Aorta (tissue), 5 donors: ENCODE measurements at places on chromosomes 3 and 15. TPM values are rescaled to one million over a fixed set of nuclear protein-coding genes. Genes with fewer than 3 reads are reported as not detected.
A peak's percentile ranks its signal among the peaks of the same experiment; 100 is the strongest.

DNA sequence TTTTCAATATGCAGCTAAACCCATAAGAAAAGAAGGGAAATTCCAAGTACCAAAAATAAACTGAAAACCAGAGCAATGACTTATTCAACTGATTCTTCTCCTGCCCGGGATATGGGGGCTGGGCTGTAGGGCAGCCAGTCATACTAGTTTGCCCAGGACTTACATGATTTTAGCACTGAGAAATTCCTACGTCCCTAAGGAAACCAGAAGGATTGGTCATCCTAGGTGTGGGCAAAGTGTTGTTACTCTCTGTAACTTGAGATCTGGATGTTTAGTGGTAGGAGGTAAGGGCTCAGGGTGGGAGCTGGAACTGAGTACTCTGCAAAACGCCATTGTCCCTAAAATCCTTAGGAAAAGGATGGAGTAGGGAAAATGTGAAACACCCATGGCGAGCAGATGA lies 1.2 kb upstream of the DAZL start:
- H3K4me3 ChIP-seq: no peak overlapping the region
- no peak overlapping the region for H3K27ac ChIP-seq
- no peaks in the 10 kb centered on the region for H3K4me1 ChIP-seq
- DNase-seq: no peak

GRCh38 chr3:46705022-46705530 lies 3.9 kb downstream of the TMIE start:
- no peaks in the 10 kb centered on the region for H3K4me1 ChIP-seq
- no peaks in the 10 kb centered on the region for H3K27me3 ChIP-seq
- no peak overlapping the region for H3K4me3 ChIP-seq
- DNase-seq: peak; percentile 89
- no peak overlapping the region for H3K27ac ChIP-seq

GRCh38 chr3:171306631-171307030 lies 153.6 kb downstream of the TNIK start:
- no peak overlapping the region for H3K27ac ChIP-seq
- H3K36me3 ChIP-seq: no peaks in the 10 kb centered on the region
- no peaks in the 10 kb centered on the region for H3K27me3 ChIP-seq

DNA sequence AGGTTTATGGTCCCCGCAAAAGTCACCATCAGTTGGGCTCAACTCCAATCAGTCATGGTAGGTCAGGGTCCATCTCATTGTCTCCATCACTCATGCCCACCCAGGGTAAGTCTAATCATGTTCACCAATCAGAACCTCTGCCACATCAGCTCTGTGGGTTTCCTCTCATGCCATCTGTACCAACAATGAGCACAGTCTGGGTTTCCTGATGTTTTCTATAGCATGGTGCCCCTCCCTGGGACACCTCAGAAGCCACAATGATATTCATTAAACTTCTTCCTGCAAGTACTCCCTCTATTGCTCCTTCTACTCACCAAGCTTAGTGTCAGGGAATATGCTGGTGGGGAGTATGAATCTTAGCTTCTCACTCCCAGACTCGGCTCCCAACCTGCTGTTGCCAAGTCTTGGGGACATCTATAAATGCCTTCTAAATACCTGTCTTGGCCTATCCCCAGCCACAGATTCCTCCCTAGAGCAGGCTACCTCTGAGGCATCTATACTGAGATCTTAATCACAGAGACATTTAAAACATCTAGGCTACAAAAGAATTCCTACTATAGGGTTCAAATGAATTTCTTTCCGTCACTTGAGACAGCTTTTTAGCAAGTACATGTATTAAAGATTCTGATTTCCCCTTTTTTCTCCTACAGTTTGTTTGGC lies 5.0 kb upstream of the CCR2 start:
- H3K4me1 ChIP-seq: no peaks in the 10 kb centered on the region
- no peaks in the 10 kb centered on the region for H3K27me3 ChIP-seq
- no peaks in the 10 kb centered on the region for H3K36me3 ChIP-seq
- DNase-seq: no peak

The FMN1 gene
- 23.4 TPM for total RNA-seq

The SERPINI2 gene
- 0.51 TPM for total RNA-seq

DNA sequence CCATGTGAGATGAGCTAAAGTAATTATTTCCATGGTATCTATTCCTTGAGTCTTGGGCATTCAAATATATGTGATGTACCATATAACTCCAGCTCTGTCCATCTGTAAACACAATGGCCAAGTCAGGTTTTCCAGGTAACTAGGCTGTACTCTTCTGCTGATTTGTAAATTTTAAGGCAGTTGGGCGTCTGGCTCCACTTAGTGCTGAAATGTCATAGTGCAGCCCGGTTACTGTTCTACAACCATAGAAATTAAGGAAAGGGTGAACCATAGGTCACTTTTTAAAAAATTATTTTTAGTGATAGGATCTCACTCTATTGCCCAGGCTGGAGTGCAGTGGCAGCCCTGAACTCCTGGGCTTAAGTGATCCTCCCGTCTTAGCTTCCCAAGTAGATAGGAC lies 44.7 kb upstream of the GOLM2 start:
- no peak overlapping the region for H3K4me3 ChIP-seq
- H3K27me3 ChIP-seq: no peaks in the 10 kb centered on the region
- DNase-seq: no peak
- H3K27ac ChIP-seq: no peak overlapping the region
- H3K36me3 ChIP-seq: no peaks in the 10 kb centered on the region

GRCh38 chr3:188661806-188662205 lies 507.8 kb downstream of the LPP start:
- no peaks in the 10 kb centered on the region for H3K27me3 ChIP-seq
- no peak for DNase-seq
- H3K27ac ChIP-seq: no peak overlapping the region
- no peaks in the 10 kb centered on the region for H3K36me3 ChIP-seq
- H3K4me1 ChIP-seq: peaks cover 2% of the 10 kb centered on the region
- no peak overlapping the region for H3K4me3 ChIP-seq

The DNAJA4 gene
- 20.2 TPM for total RNA-seq

The SLC28A1 gene
- 2.0 TPM for total RNA-seq

GRCh38 chr3:186509423-186509822 lies 34.8 kb downstream of the CRYGS start:
- H3K4me3 ChIP-seq: no peak overlapping the region
- H3K4me1 ChIP-seq: no peaks in the 10 kb centered on the region
- DNase-seq: no peak
- no peak overlapping the region for H3K27ac ChIP-seq
- H3K36me3 ChIP-seq: no peaks in the 10 kb centered on the region
- H3K27me3 ChIP-seq: no peaks in the 10 kb centered on the region

DNA sequence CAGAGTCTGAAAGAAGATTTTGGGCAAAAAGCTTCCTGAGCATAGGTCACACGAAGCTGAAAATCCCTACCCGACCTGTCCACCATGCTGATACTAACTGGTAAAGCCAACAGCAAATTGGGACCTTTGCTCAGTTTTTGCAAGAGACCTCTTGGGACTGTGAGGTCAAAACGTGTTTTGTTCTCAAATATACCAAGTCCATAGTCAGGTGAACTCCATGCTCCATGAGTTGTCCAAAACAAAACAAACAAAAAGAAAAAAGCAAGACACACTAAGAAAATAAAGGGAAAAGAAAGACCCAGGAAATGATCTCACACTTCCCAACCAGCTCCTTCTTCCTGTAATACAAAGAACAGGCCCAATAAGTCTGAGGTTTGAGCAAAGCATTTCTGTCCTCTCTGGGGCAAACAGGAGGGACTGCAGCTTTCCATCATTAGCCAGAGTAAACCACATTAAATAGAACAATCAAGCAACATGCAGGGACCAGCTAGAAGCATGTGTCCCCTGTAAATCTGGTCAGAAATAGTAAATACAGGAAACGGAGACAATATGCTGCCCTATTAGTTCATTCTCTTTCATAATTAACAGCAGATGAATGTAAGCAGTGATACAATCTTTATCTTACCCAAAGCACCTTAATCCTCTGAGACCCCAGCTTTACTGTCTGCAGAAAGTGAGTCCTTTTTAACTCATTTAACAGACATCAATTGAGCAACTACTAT lies 125.0 kb upstream of the LIPC start:
- no peaks in the 10 kb centered on the region for H3K36me3 ChIP-seq
- H3K4me1 ChIP-seq: no peaks in the 10 kb centered on the region
- no peak for DNase-seq
- no peaks in the 10 kb centered on the region for H3K27me3 ChIP-seq
- no peak overlapping the region for H3K27ac ChIP-seq

DNA sequence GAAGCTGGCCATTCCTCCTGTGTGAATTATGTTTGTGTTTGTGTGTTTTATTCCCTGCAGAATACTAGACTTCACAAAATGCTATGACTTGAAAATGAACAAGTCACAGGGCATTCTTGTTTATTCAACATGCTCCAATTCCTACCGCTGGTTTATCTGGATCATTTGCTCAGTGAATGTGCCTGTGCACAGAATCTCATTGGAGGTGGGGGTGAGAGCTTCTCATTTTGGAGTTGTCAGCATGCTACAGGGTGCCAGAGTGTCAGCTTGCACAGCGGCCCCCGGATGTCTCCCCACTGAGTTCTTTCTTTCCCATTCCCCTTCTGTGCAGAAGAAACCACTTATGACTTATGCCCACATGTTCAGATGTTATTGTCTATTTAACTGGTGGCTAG lies 428.7 kb downstream of the ROBO2 start:
- H3K4me3 ChIP-seq: no peak overlapping the region
- no peak for DNase-seq
- peaks cover 6% of the 10 kb centered on the region for H3K4me1 ChIP-seq
- peak overlapping the region; percentile 5 for H3K27ac ChIP-seq

The UROC1 gene
- total RNA-seq: not detected

The PDZRN3 gene
- total RNA-seq: 86.3 TPM

The FBXW12 gene
- not detected for total RNA-seq

GRCh38 chr15:74798388-74799254 lies 14.0 kb upstream of the LMAN1L start:
- DNase-seq: no peak
- no peaks in the 10 kb centered on the region for H3K4me1 ChIP-seq
- H3K27ac ChIP-seq: no peak overlapping the region
- H3K36me3 ChIP-seq: no peaks in the 10 kb centered on the region
- no peak overlapping the region for H3K4me3 ChIP-seq
- no peaks in the 10 kb centered on the region for H3K27me3 ChIP-seq

- H3K27ac ChIP-seq: no peak overlapping the region
- no peaks in the 10 kb centered on the region for H3K27me3 ChIP-seq
- no peaks in the 10 kb centered on the region for H3K36me3 ChIP-seq
- H3K4me3 ChIP-seq: no peak overlapping the region
- H3K4me1 ChIP-seq: no peaks in the 10 kb centered on the region
These were observed 9.2 kb downstream of the CKMT1A start for GRCh38 chr15:43702701-43703424.

DNA sequence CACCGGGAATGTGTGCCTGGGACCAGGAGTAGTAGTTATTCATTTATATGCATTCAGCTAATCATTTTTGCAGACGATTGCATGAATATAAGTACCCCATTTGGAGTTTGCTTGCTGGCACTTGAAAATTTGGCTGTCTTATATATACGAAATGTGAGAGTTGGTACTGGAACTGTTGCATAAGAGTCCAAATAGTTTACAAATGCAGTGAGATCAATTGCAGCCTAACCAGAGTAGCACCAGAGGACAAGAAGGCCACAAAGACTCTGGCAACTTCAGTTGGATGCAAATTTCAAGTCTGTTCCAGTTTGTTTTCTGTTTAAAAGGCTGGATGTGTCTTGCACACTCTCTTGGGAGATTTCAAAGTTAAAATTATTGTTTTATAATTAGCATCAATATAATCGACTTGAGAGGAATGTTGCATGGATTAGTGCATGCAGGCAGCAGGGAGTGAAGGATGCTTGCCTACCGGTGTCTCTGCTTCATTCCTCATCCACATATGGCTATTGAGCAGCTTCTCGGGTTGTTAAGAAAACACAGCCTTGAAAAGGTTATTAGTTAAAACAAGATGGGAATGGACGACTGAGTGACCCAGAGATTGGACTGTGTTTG lies 213.0 kb downstream of the PTPRG start:
- no peak overlapping the region for H3K4me3 ChIP-seq
- DNase-seq: no peak
- H3K36me3 ChIP-seq: no peaks in the 10 kb centered on the region
- no peak overlapping the region for H3K27ac ChIP-seq
- no peaks in the 10 kb centered on the region for H3K27me3 ChIP-seq

DNA sequence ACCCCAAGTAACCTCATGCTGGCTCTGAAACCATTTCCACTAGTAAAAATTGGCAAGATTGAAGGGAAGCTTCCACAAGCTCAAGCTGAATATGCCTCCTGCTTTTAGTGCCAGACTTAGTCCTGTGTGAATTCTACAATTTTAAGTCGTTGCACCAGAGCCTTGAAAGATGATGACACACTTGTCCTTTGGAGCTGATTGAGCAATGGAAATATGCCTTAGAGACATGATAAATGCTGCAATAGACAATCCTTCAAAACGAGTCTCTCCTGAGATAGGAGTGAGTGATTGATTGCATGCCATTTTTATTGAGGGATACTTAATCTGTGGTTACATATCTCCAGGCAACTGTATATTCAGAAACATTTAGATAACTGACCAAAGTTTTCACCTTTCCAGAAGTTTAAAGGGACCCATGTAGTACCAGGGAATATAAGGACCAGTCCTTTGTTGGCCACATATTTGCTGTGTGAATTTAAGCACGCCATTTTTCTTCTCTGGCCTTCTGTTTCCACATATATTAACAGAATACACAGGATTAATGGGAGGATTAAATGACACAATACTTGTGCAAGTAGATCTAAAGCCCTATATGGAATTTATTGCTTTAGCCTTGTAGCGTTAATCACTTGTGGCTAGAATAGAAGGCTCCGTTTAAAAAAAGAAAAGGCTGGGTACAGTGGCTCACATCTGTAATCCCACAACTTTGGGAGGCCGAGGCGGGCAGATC lies 65.1 kb downstream of the PPARG start:
- H3K27ac ChIP-seq: no peak overlapping the region
- H3K27me3 ChIP-seq: no peaks in the 10 kb centered on the region
- no peaks in the 10 kb centered on the region for H3K4me1 ChIP-seq
- no peaks in the 10 kb centered on the region for H3K36me3 ChIP-seq
- H3K4me3 ChIP-seq: no peak overlapping the region
- no peak for DNase-seq

DNA sequence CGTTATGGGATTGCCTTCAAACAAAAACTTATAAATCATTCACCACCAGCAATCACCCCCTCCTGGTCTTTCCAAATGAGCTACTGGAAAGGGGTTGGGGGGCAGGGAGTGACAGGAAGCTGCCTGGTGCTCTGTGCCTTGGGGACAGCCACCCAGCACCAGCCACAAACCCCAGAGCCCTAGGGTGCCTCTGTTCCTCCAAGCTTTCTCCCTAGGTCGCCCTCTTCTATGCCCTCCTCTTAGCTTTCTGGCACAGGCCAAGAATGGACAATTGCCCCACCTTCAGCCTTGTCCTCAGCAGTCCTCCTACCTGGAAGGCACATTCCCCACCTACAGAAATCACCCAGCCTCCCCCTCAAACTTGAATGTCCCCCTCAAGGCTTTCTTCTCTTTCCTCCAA lies 3.3 kb downstream of the OXTR start:
- H3K4me3 ChIP-seq: no peak overlapping the region
- no peak overlapping the region for H3K27ac ChIP-seq
- H3K27me3 ChIP-seq: no peaks in the 10 kb centered on the region
- DNase-seq: no peak

GRCh38 chr3:182978387-182978786 lies 2.0 kb downstream of the DCUN1D1 start:
- no peak for DNase-seq
- no peaks in the 10 kb centered on the region for H3K27me3 ChIP-seq
- no peaks in the 10 kb centered on the region for H3K36me3 ChIP-seq
- H3K27ac ChIP-seq: no peak overlapping the region

The NRG4 gene
- not detected for total RNA-seq

GRCh38 chr15:41996921-41997592 lies 23.8 kb downstream of the PLA2G4E start:
- no peaks in the 10 kb centered on the region for H3K4me1 ChIP-seq
- H3K4me3 ChIP-seq: no peak overlapping the region
- DNase-seq: peak; percentile 59
- H3K27me3 ChIP-seq: no peaks in the 10 kb centered on the region
- H3K27ac ChIP-seq: no peak overlapping the region
- H3K36me3 ChIP-seq: no peaks in the 10 kb centered on the region

The SLC12A1 gene
- total RNA-seq: 0.81 TPM
